ENCODE measurements at places on chromosomes 11 and 22.

DNA sequence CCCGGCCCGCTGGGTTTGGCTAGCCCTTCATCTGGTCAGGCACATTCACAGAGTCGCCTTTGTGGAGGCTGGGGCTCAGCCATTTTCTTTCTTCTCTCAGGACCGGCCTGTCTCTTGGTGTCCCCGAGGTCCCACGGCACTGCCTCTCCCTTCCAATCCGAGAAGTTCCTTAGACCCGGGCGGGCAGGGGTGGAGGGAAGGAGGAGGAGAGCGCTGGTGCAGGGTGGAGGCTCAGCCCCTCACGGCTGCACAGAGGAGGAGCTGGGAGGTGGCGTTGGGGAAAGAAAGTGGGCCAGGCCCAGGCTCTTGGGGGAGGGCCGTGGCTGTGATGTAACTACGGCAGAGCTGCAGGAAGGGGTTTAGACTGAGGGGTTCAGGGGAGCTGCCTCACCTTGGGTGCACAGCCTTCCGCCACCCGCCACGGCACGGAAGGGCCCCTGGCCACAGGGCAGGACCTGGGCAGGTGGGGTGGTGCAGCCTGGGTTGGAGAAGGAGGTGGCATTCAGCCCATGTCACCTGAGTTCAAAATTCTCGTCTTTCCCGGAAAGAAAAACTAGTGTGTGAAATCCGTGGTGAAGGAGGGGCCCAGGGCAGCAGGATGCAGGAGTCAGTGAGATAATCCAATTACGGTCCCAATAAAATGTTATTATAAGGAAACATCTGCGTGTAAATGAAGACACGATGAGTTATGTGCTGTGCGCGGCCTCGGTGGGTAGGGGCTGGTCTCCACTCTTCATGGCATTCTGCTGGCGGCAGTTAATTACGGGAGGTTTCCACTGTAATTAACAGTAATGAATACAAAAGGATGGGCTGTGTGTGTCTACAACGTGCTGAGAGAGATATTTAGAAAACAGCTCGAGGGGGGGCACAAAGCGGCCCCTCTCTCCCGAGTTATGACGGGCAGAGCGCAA, 1.7 kb downstream of the BRSK2 start:
- DNase-seq = no peak

GRCh38 chr11:2814751-2815150, 70.8 kb downstream of the CDKN1C start:
- no peak for DNase-seq

GRCh38 chr11:37558619-37559210, 960.7 kb upstream of the RAG2 start:
- DNase-seq = no peak

DNA sequence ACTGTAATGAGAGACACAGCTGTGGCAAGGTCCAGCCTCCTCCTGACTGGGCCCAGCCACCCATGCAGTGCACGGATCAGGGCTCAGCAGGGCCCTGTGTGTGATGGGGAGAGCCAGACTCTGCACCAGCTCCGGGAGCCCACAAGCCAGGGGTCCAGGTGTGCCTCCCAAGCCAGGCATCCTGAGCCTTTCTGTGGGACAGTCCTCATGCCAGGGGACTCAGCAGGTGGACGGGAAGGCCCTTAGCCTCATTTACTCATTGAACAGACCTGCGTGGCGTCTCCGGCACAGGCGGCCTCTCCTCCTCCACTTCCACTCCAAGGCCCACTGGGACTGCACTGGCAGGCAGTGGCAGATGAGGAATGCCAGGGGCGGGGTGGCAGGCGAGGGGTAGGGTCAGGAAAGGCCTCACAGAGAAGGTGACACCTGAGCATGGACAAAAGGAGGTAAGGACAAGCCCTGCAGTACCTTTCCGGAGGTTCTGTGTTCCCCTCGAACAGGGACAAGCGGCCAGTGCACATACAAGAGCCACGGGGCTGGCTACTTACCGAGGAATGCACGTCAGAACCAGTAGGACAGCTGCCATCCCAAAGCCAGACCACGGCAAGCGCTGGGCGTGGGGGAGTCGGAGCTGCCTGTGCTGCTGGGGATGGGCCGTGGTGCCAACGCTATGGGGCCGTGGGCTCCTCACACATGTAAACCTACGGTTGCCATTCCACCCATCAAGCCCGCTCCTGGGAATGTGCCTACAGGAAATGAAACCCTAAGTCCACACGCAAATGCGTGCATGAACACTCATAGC, 52.7 kb downstream of the IGF2 start:
- peak; percentile 1 for DNase-seq

DNA sequence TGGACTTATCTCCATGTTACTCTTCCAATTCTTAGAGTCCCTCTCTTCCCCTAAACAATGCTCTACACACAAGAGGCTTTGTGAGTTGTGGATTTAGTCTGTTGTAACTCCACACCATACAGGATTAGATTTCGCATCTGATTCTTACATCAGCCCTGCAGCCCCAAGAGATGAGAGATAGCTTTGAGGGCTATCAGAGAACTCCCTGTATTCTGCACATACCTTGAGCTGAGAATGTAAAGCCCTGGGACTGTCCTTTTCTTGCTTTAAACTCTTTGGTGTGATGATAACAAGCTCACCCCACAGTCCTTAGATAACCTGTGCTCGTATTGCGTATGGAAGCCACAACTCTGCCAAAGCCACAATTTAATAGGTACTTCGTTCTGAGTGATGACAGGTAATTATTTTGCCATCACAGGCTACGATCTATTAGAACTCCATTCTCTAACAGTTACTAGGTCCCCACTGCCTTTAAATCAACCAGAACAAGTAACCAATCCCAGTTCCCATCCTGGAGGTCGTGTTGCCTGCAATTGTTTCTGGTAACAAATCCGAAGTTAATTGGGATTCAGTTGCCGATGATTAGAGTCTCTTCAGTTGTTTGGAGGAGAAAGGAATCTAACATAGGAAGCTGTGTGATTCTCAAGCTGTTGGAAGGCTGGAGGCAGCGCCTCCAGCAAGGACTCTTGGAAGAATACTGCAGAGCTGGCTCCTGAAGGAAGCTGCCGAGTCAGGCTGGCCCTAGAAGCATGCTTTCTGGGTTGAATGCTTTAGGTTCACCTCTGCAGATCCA, 1.3 kb upstream of the PARVG start:
- DNase-seq = no peak

DNA sequence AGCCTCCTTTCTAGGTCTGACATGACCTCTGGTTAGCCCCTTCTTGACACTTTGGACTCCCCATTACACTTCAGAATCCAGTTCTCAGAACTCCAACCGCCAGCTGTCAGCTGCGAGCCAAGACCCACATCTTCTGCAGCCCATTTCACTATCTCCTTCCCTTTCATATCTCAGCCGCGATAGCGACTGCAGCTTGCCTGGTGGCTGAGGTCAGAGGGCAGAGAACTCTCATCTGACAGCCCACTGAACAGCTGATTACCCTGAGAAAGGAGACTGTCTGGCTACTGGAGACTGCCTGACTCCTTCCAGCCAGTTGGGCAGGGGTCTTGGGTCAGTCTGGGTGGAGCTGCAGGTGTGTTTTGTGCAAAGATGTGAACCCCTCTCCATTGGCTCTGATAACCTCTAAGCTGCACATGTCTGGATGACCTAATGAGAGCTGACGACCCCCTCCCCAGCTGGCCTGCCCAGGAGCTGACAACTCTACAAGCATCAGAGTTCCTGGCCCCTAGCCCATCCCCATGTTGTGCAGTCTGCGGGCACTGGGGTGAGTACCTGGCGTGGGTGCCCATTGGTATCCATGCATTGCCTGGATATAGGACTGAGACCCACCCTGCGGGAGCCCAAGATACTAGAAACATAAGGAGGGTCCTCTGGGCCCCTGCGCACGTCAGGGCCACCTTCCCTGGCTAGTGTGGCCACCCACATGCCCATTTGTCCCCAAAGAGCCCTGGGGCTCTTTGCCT, 1.1 kb downstream of the CHRM1 start:
- no peak for DNase-seq

GRCh38 chr11:128301756-128302155, 285.6 kb downstream of the ETS1 start:
- DNase-seq = no peak
